ENCODE measurements at places on chromosomes 5 and 9.

- peak; percentile 16 for DNase-seq
These were observed 1.9 kb upstream of the IDNK start for GRCh38 chr9:83620841-83621636.

GRCh38 chr5:135437796-135438560 is 9.2 kb downstream of the DCANP1 start:
- DNase-seq: no peak

DNA sequence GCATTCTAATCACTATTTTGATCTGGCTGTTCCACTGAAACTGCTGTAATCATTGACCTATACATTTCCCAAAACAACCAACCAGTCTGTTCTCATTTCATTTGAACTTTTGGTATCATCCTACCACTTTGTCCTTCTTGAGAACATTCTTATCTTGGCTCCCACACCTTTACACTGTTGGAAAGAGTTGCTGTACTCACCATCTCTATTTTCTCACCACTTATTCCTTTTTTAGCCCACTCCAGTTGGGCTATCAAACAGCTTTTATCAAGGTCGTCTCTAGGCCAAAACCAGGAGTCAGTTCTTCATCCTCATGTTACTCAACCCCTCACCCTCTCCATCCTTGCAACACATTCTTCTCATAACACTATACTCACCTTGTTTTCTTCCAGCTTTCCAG is 170.1 kb downstream of the KDM4C start:
- DNase-seq: no peak

- no peak for DNase-seq
These were observed 995.4 kb upstream of the WWC1 start for GRCh38 chr5:167296066-167296465.

DNA sequence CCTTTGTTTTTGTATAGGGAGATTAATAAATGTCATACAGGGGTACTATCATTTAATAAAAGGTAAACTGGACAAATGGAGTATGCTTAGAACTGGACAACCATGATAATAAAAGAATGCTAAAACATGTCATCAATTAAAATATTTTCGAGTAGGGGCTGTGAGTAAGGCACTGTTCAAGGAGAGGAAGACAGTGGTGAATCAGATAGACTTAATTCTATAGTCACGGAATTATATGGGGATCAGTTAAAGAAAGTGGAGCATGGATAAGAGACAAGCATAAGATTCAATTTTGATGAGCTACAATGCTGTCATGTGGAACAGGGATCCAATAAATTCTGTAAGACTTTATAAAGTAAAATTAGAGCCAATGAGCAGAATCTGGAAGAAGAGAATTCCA is 104.5 kb downstream of the HMHB1 start:
- DNase-seq: no peak

DNA sequence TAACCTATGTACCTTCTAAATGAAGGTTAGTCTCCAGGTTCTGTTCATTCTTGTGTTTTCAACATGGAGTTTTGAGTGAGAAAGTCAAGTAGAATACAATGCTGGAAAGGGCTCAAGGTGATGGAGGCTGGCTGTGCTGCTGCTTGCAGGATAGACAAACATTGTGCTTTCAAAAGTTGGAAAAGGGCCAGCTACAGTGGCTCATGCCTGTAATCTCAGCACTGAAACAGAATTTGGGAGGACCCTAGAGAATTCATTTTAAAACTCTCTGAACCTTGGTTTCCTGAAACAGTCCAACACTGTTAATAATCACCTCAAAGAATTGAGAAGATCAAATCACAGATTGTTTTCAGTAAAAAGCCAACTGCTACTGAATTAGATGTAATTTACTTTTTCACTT is 15.4 kb upstream of the IARS1 start:
- no peak for DNase-seq

DNA sequence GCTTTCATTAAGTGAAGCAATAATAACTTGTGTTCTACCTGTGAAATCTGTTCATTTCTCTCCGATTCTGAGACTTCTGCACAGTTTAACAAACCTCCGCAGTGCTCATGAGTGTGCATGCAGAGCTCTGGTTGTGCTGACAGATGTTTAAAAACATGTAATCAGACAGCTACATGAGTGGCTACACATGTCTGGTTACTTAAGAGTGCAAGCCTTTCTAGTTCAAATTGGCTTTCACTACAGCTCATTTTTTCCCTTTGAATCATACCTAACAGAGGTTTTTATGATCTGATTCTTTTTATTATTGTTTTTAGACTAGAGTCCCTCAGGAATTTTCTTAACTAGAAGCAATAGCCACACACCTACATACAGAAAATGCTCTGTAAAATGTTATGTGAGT is 310.2 kb downstream of the ARRDC3 start:
- DNase-seq: no peak

DNA sequence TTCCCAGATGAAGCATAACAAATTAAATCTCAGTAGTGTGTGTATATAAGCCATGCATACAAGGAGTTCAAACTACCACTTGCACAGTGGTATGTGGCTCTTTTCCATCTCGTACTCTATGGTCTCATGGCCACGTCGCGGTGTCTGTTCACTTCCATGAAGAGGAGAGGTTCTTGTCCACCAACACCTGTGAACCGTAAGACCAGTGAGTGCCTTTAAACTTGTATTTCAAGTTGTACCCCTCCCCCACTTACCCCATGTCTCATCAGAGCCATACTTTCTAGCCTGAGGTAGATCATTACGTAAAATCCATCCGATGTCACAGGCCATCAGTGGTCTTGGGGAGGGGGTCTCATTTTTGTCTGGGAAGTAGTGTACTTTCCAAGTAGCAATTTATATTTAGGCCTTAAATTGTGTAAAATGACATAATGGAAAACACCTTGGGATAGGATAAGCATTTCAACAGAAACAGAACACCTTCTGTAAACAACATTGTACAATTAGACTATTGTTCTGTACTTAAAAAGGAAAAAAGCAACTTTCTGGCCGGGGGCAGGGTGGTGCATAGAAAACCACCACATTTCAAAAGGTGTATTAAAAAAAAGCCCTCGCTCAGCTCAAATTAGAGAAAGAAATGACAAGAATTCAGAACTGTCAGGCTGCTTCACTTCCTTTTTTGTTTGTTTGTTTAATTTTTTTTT is 163.0 kb downstream of the SMARCA2 start:
- DNase-seq: no peak

DNA sequence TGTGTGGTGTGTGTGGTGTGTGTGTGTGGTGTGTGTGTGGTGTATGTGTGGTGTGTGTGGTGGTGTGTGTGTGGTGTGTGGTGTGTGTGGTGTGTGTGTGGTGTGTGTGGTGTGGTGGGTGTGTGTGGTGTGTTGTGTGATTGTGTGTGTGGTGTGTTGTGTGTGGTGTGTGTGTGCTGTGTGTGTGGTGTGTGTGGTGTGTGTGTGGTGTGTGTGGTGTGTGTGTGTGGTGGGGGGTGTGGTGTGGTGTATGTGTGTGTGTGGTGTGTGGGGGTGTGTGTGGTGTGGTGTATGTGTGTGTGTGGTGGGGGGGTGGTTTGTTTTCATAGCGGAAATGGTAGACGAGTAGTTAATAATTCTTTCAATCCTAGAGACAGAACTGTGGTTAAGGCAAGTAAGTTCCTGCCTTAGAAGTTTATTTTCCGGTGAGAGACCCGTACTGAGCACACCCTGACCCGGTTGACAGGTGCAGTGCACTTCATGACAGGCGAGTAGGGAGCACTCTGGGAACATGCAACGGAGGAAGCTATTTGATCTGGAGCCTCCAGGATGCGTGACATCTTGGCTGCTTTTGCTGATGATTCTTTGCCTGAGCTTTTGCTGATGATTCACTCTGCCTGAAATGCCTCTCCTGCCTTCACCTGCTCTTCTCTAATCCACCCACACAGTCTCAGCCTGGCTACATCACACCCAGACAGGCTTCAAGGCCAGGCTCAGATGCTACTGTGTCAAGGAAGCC is 21.7 kb upstream of the FAT2 start:
- DNase-seq: peak; percentile 37

GRCh38 chr5:42791151-42791550 is 20.5 kb downstream of the SELENOP start:
- DNase-seq: no peak

- DNase-seq: no peak
These were observed 213.3 kb downstream of the DNAH5 start for GRCh38 chr5:13731121-13731628.

DNA sequence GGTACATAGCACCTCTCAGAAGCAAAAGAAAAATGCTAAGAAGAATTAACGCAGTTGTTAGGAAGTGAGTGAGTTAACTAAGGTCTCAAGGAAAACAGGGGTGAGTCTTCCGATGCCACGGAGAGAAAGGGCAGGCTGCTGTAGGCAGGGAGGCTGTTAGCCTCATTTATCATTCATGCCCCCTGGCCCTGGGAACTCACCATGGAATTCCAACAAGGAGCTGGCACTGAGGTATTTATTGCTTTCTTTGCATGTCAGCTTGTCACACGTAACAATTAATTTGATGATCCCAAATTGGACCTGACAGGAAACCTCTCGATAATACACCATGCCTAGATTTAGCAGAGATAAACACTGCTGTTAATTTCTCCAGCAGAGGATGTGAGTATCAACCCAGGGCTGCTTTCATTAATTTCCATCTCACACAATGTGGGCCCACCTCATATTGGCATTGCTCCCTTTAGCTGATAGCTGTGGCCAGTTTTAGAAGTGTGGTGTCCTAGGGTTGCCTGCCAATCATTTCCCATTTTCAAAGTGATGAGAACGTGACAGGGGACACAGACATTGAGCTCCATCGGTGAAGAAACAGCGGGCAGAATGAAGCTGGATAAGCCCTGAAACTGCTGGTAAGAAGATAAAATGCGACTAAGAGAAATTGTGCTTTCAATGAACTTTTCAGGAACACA is 45.3 kb downstream of the DAP start:
- DNase-seq: no peak

- no peak for DNase-seq
These were observed 258.5 kb downstream of the AGTPBP1 start for GRCh38 chr9:85483208-85483607.

GRCh38 chr5:86756839-86757238 is 139.1 kb downstream of the COX7C start:
- DNase-seq: no peak

- DNase-seq: no peak
These were observed 6.5 kb upstream of the PITX1 start for GRCh38 chr5:135040333-135041144.

GRCh38 chr5:172782169-172783039 is 11.4 kb upstream of the DUSP1 start:
- DNase-seq: no peak

DNA sequence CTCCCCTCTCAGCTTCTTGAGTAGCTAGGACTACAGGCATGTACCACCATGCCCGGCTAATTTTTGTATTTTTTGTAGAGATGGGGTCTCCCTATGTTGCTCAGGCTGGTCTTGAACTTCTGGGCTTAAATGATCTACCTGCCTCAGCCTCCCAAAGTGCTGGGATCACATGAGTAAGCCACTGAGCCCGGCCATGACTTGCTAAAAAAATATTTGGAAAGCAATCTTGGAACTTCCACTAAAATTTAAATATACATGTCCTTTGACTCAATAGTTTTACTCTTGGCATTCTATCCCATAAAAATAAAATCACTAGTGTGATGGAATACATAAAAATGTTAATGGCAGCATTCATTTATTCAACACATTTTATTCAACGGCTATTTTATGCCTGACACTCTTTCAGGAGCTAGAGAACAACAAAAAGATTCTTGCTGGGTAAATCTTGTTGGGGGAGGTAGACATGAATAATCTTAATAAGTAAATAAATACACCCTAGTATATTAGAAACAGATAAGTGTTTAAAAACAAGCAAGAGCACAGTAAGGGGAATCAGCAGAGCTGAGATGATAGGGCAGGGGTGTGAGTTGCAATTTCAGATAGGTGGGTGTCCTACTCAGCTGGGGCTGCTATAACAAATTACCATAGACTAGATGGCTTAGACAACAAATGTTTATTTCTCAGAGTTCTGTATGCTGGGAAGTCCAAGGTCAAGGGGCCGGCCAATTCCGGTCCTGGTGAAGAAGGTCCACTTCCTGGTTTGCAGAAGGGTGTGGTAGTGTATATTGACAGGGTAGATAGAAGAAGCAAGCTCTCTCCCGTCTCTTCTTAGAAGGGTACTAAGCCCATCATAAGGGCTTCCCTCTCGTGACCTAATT is 50.7 kb downstream of the KCNV2 start:
- no peak for DNase-seq

- no peak for DNase-seq
These were observed 199.0 kb upstream of the TARS1 start for GRCh38 chr5:33241802-33242201.

DNA sequence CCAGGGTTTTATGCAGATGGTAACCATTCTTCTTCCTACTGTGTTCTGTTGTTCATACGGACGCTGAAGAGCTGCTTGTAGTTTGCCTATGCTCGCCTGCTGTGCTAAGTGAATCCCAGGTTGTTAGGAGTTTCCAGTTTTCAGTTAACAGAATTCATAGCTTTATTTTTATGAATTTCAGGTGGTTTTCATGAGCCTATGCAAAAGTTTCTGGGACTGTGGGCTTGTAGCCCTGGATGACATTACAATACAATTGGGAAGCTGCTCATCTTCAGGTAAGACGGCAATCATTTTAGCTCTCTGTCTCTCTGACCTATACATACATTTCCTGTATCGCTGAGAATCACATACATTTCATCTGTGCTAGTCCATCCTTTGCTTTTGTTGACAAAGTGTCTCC is 90.3 kb upstream of the SMC5 start:
- DNase-seq: no peak

GRCh38 chr5:79386679-79387078 is 127.3 kb downstream of the HOMER1 start:
- no peak for DNase-seq

GRCh38 chr5:64788156-64788555 is 19.4 kb downstream of the CWC27 start:
- DNase-seq: no peak

- no peak for DNase-seq
These were observed 333.7 kb downstream of the ELAVL2 start for GRCh38 chr9:23492126-23493002.

- no peak for DNase-seq
These were observed 15.4 kb downstream of the AOPEP start for GRCh38 chr9:94741866-94742265.

DNA sequence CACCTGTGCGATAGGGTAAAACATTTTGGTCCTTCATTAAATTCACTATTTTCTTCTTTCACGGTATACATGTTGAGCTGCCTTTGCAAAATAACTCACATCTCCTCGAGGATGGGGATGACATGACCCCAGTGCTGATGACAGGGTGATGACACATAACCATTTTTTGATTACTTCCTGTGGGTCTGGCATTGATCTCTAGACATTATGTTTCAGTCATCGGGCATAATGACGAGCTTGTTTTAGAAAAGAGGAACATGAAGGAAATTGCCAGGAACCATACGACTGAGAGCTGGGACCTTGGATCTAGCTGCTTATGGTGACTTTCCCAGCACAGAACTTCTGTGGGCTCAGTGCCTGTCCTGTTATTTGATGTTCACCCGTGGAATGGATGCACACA is 25.2 kb downstream of the COL5A1 start:
- DNase-seq: no peak

DNA sequence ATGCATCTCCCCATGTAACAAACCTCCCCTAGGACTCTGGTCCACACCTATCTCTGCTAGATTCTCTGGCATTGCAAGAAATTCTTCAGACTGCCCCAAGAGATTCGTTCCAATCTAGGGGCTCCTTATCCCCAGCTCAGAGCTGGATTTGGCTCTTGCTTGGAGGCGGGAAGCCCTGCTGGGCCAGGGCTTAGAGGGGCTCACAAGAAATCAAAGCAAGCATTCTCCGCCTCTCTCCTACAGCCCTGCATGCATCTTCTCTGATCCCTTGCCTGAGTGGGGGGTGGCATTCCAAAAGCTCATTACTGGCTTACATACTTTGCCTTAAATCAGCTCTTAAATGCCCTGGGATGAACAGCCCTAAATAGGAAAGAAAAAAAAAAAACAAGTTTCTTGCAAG is 75.8 kb downstream of the KCNIP1 start:
- DNase-seq: no peak

All from stimulated activated naive CD4-positive, alpha-beta T cell treated with Interleukin-2 at 50 U/mL for 16 hours (primary cell).